ENCODE measurements at places on chromosomes 6 and 20. TPM values are rescaled to one million over a fixed set of nuclear protein-coding genes. Genes with fewer than 3 reads are reported as not detected.

CNR1 gene
- total RNA-seq = not detected

DDX27 gene
- 39.0 TPM for total RNA-seq

DIDO1 gene
- 38.7 TPM for total RNA-seq

OPN5 gene
- not detected for total RNA-seq
